ENCODE measurements at places on chromosomes 7 and 10.

DNA sequence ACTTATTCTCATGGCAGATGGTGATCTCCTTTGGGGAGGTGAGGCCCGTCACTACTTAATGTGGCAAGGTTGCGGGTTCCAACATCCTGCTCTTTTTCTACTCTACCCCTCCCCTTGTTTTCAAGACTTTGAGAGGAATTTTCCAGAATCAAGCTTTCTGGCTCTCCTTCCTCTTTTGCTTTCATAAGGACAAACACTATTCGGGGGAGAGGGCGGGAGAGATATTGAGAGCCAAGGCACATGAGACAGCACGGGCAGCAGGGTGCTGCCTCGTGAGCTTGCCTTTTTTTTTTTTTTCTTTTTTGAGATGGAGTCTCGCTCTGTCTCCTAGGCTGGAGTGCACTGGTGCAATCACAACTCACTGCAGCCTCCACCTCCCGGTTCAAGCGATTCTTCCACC lies 6.9 kb upstream of the PFKFB3 start:
- peak; percentile 35 for ATAC-seq

DNA sequence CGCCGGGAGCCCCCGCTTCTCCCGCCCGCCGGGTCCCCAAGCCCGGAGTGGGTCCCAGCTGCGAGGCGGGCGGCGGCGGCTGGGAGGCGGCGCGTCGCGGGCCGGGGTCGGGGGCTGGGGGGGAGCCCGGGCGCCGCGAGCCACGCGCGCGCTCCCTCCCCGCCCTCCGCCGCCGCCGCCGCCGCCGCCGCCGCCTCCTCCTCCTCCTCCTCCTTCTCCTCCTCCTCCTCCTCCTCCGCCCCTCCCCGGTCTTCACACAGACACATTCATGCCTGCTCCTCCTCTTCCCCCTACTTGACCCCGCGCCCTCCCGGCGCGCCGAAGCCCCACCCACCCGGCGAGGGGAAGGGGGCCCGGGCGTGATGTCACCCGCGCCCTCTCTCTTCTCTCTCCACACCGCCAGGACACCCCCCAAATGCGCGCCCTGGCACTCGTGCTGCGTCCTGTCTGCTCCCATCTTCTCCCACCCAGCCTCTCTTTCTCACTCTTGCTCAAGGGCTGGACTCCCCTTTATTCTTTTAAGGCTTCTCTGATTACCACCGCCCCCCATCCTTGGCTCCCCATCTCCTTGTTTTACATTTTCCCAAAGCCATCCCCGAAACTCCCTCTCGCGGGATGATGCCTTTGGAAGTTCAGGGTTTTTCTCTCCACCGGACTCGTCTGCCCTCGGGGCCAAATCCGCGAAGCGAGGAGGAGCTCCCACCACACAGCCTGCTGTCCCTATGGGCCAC lies 967 bp upstream of the GLI3 start:
- peak; percentile 60 for ATAC-seq

- no peak for ATAC-seq
These were observed 181.8 kb upstream of the FERD3L start for GRCh38 chr7:19327018-19327417.

DNA sequence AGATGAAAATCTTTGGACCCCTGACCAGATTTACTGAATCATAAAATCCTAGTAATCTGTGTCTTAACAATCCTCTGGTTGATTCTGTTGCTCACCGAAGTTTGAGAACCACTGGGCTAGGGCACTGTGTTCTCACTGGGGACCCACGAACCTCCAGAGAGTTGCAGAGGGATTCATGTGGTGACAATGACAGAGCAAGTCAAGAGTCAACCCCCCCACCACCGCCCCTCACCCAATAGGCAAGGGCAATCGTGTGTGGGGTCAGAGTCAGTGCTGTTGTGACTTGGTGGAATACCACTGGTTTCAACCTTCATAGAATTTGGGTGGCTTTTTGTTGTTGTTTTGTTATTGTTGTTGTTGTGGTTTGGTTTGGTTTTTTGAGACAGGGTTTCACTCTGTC lies 23.5 kb upstream of the NRP1 start:
- ATAC-seq: no peak

GRCh38 chr10:84521013-84521412 lies 192.6 kb downstream of the CCSER2 start:
- no peak for ATAC-seq

DNA sequence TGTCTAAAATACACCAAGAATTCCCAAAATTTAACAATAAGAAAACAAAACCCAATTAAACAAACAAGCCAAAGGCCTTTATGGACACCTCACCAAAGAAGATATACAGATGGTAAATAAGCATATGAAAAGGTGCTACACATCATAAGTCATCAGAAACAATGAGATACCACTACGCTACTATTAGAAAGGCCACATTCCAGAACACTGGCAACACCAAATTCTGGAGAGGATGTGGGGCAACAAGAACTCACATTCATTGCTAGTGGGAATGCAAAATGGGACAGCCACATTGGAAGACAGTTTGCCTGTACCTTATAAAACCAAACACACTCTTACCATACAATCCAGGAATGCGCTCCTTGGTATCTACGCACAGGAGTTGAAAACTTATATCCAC lies 291.4 kb downstream of the TNS3 start:
- ATAC-seq: no peak

DNA sequence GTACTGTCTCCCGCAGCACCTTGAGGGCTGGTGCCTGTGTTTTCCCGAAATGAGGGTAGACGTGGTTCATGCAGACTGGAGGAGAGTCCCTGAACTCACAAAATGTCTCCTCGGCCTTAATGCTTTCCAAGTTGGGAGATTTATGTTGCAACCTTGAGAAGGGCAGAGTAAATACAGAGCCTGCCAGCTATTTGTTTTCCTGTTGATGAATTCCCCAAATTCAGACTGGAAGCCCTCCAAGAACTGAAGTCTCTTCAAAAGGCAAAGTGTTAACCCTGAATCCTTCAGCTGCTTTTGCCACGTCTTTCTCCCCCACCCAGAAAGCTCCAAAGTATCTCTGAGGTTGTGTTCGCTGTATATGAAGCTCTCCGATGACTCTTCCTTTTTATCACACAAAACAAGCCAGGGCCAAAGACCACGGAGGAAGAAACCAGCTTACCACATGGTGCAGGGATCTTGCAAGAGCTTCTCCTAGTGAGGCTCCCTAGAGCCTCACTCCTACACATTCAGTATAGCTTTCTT lies 254.7 kb upstream of the NFE2L3 start:
- ATAC-seq: no peak

DNA sequence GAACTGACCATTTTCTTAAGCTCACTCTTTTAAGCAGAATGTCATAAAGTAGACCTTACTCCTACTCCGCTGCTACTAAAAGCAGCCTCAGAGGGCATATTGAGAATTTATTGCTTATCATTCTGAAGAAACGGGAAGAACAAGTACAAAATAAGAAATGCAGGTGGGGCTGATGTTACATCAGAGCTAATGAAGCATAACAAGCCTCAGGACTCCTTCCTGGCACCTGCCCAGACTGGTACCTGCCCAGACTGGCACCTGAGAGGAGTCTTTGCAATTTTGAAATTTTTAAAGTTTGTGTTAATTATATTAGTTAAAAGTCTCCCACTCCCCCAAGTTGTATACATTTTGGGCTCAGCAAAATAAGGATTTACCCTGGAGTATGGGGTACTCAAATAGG lies 162.4 kb downstream of the SEMA3E start:
- ATAC-seq: no peak

- ATAC-seq: no peak
These were observed 707.5 kb downstream of the ZWINT start for GRCh38 chr10:55653531-55653930.

DNA sequence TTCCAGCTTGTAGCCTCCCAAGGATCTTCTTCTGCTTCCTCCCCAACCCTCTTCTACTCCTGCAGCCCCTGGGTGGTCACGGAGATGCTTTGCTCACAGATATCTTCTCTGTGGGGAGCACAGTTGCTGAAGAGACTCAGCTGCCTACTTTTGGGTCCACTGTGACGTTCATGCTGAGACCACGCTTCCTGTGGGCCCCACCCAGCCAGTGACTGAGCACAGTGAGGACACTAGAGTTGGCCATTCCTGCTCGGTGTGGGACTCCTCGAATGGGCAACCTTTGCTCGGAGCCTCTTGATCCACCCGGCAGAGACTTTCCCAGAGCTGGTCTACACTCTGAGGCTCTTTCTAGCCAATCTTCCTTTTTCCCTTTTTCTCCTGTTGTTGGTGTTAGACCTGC lies 73.9 kb downstream of the ADRA2A start:
- no peak for ATAC-seq

DNA sequence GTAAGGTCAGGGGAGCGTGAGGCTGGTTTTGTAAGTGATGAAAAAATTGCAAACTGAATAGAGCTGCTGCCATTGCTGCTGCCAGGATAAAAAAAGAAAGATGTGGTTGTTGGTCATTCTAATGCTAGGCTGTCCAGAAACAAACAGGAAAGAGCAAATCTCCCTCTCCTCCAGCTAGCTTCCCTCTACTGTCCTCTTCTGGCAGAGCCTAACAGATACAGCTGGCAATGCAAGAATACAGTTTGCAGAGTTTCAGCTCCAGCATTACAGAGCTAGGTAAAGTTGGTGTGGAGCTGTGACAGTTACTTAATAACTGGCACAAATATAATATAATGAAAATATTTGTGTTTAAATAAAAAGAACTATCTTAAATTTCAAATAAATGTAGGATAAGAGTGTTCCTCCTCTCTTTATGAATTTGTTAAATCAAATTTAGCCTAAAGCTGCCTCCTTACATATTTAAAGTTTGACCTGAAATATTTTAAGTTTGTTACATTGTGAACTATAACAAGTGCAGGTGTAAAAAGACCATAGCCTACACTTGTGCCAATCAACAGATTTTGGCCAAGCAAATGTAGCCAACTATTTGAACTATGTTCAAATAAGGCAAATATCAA lies 407.7 kb downstream of the SH2D4B start:
- ATAC-seq: no peak

DNA sequence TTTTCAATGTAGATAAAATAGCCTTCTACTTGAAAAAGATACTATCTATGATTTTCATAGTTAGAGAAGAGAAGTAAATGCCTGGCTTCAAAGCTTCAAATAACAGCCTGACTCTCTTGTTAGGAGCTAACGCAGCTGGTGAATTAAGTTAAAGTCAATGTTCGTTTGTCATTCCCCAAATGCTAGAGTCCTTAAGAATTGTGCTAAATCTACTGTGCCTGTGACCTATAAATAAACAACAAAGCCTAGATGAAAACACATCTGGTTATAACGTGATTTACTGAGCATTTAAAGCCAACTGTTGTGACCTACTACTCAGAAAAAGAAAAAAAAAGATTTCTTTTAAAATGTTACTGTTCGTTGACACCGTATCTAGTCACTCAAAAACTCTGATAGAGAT lies 134.7 kb downstream of the POLR1F start:
- no peak for ATAC-seq

GRCh38 chr7:155570171-155570958 lies 24.0 kb upstream of the CNPY1 start:
- ATAC-seq: no peak

GRCh38 chr7:21996641-21997040 lies 50.9 kb upstream of the CDCA7L start:
- ATAC-seq: no peak

DNA sequence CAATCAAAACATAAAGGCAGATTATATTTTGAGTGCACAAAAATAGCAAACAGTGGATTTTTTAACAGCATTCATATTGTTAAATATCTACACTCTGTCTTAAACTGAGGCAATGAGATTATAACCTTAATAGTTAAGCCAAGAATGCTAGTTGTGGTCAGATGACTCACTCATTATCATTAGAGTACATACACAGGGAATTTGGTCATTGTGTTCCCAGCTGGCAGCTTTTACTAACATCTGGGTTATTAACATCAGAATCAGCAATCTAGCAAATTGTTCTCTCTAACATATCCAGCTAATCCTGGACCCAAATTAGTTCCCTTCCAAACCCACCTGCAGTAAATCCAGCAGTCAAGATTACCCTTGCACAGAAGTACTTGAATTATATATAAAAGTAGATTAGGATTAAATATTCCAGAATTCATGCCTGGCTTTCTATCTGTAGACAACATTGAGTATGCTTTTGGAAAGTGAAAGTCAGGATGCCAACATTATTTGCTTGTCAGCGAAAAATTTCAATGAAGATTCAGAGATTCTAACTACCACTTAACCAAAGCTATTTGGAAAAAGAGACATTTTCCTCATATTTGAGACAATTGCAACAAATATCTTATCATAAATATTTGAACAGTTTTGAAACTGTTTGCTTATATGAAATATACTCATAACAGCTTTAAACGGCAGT lies 1035.6 kb upstream of the PHF14 start:
- no peak for ATAC-seq

GRCh38 chr7:80945976-80946375 lies 27.1 kb upstream of the SEMA3C start:
- no peak for ATAC-seq

GRCh38 chr10:44974082-44974627 lies 4.5 kb downstream of the DEPP1 start:
- ATAC-seq: no peak

Measured in gastroesophageal sphincter (tissue), 4 donors.